ENCODE measurements at places on chromosomes 6 and 20.
A peak's percentile ranks its signal among the peaks of the same experiment; 100 is the strongest.

GRCh38 chr6:40791004-40791403 lies 203.8 kb upstream of the LRFN2 start:
- DNase-seq: no peak

DNA sequence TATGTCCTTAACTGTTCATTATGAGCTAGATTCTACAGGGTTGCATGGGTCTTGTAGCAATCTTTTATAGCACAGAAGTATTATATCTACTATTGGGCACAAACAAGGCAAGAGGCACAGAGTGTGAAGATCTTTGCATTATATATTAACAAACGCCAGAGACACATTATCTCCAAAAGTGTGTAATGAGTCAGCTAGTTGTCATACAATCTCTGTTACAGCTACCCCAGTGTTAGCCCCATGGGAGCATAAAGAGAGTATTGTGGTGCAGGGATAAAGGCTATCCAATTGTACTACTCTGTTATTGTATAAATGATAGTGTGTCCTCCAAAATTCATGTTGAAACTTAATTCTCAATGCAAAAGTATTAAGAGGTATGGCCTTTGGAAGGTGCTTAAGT lies 148.4 kb upstream of the RIMS1 start:
- DNase-seq: no peak

GRCh38 chr6:32551410-32551809 lies 21.3 kb upstream of the HLA-DRB5 start:
- DNase-seq: no peak

- DNase-seq: no peak
These were observed 256.7 kb upstream of the RAB32 start for GRCh38 chr6:146286961-146287360.

- DNase-seq: no peak
These were observed 173.9 kb upstream of the PMEPA1 start for GRCh38 chr20:57883761-57884160.

DNA sequence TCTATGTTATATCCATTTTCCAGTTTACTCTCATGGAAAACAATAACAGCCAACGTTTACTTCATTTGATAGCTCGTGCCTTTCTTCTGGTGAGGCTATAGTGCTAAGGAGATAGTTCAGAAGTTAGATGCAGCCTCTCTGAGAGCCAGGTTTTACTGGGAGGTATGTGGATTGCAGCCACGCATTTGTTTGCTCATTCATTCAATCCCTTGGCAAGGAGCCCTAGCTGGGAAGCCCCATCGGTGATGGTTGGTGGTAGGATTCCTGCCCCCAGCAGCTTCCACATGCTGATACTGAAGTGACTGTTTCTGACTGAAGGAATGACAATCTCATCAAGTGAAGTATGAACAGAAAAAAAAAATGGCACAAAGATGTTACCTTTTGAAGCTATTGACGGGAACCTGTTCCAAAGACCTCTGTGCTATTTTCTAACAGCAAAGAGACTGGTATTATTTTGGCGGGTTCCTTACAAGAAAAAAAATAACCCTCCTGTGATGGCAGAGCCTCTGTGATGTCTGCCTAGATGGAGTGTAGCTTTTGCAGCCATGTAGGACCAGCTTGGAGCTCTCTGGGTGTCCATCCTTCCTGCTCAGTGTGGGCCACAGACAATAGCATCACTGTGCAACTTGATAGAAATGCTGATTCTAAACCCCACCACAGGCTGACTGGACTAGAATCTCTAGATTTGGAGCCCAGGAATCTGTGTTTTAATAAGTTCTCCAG lies 30.6 kb downstream of the SNAP25 start:
- DNase-seq: no peak

DNA sequence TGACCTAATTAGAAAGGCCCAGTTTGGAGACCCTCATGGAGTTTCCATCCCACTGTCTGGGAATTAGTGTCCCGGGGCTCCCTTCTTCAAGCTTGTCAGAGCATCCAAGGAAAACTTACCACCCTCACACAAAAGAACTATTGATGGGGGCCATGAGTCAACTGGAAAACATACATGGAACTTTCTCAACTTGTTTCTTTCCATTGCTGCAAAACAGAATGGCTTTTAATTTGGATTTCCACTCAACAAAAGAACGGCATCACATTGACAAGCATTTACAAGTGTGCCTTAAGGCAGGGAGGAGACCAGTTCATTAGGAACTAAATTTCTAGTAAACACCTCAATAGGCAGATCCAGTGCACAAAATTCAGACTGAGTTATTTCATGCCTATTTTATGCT lies 289.1 kb upstream of the PREP start:
- DNase-seq: no peak

- DNase-seq: no peak
These were observed 193.2 kb downstream of the TAF4 start for GRCh38 chr20:61872371-61872900.

GRCh38 chr6:41780551-41781365 lies at the start of gene PRICKLE4:
PRICKLE4 (plus strand) TSS chr6:41780782; CDS start chr6:41783474, 2,692 bp downstream.
- no peak for DNase-seq

GRCh38 chr6:25229671-25230321 lies 49.4 kb upstream of the CARMIL1 start:
- DNase-seq: no peak

GRCh38 chr20:45933266-45934045 lies 1.0 kb upstream of the PCIF1 start:
- peak; percentile 43 for DNase-seq

GRCh38 chr6:139644821-139645220 lies 270.4 kb upstream of the CITED2 start:
- DNase-seq: no peak

- no peak for DNase-seq
These were observed 152.4 kb upstream of the PROKR2 start for GRCh38 chr20:5469111-5469510.

- no peak for DNase-seq
These were observed 49.3 kb upstream of the IER3 start for GRCh38 chr6:30793521-30794194.

DNA sequence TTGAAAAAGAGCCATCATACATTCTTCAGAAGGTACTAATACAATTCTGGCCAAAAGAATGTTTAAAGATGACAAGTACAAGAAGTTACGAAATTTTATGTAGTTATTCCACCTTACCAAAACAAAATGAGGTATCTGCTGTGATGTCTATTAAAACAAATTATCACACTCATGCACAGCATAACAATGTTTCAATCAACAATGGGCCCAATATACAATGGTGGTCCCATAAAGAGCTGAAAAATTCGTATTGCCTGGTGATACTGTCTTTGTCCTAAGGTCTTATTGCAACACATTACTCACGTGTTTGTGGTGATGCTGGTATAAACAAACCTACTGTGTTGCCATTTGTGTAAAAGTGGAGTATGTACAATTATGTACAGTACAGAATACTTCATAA lies 3.6 kb upstream of the NUP153 start:
- DNase-seq: no peak

GRCh38 chr20:44264287-44264686 lies 17.2 kb downstream of the GDAP1L1 start:
- no peak for DNase-seq

- DNase-seq: no peak
These were observed 294.7 kb downstream of the PTPRT start for GRCh38 chr20:42895020-42895419.

DNA sequence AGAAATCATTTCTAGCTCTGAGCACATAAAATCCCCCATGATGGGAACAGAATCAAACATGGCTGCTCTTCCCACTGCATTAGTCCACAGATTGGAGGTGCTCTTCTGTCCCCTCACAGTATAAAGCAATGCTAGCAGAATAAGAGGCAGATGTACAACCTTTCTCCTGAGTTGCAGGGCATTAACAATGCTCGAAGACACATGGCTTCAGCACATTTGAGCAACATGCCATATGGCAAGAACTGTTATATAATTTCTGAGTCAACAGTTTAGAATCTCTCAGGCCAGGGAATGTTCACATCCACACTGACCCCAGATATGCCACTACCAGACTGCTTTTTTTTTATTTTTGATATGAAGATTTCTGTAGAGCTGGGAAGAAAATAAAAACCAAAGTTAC lies 119.6 kb downstream of the KIF13A start:
- DNase-seq: no peak

GRCh38 chr6:11500008-11500407 lies 37.5 kb upstream of the TMEM170B start:
- no peak for DNase-seq

DNA sequence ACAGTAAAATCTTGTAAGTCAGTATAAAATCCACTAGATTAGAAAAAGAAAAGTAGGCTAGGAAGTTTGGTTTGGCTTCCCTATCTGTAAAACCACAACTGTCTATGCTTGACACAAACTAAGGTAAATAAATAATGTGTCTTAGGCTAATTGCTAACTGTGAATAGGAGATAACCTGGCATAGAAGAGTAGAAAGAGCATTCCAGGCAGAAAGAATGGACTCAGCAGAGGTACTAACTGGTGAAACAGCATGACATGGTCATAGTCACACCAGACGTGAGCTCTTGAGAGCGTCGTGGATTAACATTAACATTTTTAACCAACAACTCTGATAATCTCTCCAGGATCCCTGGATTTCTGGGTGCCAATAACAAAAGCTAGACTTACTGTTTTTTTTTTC lies 8.7 kb upstream of the WTAP start:
- no peak for DNase-seq

- DNase-seq: no peak
These were observed 359.7 kb downstream of the ARHGAP18 start for GRCh38 chr6:129350278-129350677.

GRCh38 chr6:35501784-35502183 lies 4.9 kb upstream of the TEAD3 start:
- DNase-seq: no peak

DNA sequence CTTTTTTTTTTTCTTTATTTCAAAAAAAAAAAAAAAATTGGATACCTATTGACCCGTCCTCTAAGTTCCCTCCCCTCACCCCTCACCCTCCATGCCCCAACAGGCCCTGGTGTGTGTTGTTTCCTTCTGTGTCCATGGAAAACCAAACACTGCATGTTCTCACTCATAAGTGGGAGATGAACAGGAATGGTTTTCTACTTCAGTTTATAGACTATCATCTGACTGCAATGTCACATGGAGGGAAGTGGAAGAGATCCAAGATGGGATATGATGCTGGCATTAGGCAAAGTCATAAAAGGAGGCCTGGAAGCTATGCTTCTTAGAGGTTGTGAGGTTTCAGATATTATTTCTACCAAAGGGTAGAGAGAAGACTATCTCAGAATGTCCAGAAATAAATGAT lies 237.5 kb downstream of the MAFB start:
- no peak for DNase-seq

DNA sequence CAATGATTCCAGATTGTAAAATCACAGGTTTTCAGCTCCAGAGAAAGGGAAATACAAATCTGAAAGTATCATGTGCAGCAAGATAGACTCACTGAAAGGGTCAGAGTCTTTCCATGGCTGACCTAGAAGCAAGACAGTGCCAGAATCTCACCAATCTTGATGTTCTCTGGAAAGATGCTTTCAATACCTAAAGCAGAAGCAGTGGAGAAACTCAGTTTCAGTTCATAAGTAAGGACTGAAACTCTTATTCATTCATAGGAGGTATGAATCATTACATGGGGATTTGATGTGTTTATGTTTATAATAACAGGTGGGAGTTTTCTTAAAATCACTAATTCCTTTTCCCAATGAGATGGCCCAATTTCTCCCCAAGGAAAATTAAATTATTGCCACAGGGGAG lies 42.5 kb downstream of the SLC2A12 start:
- no peak for DNase-seq
